Mesenteric fat pad (tissue), 1 donor: ENCODE measurements at places on chromosomes 2 and 18. TPM values are rescaled to one million over a fixed set of nuclear protein-coding genes. Genes with fewer than 3 reads are reported as not detected.

Gene CD207
- 0.29 TPM for total RNA-seq

Gene CAPN13
- total RNA-seq, result not detected

Gene CRYBA2
- not detected for total RNA-seq

Gene SEMA4C
- total RNA-seq, result 25.9 TPM

Gene ABCG8
- total RNA-seq, result not detected

Gene MRPL30
- 21.9 TPM for total RNA-seq

Gene CYRIA
- total RNA-seq, result 22.4 TPM

Gene NLRC4
- 7.9 TPM for total RNA-seq

Gene ZNF514
- total RNA-seq, result 11.7 TPM

Gene MOCOS
- 5.8 TPM for total RNA-seq

Gene KRTCAP3
- 0.48 TPM for total RNA-seq

Gene LAMA1
- total RNA-seq, result 7.9 TPM

Gene GTF2A1L
- not detected for total RNA-seq

Gene MSTN
- 0.48 TPM for total RNA-seq
